ENCODE measurements at places on chromosomes 5 and 9.
A peak's percentile ranks its signal among the peaks of the same experiment; 100 is the strongest.

- DNase-seq: peak; percentile 74
Measured at GRCh38 chr5:55159763-55160492, at the start of gene GPX8. Gene GPX8 (plus strand): TSS chr5:55160171. CDS start chr5:55160193, 22 bp downstream.

GRCh38 chr5:126939887-126940286, 90.5 kb downstream of the MARCHF3 start:
- DNase-seq: no peak

- no peak for DNase-seq
Measured at GRCh38 chr5:16799796-16800195, 136.3 kb downstream of the MYO10 start.

GRCh38 chr5:43573058-43573457, 16.2 kb upstream of the PAIP1 start:
- no peak for DNase-seq

Measured in left lung (tissue), 14 donors.